ENCODE measurements at places on chromosomes 11 and 22.

DNA sequence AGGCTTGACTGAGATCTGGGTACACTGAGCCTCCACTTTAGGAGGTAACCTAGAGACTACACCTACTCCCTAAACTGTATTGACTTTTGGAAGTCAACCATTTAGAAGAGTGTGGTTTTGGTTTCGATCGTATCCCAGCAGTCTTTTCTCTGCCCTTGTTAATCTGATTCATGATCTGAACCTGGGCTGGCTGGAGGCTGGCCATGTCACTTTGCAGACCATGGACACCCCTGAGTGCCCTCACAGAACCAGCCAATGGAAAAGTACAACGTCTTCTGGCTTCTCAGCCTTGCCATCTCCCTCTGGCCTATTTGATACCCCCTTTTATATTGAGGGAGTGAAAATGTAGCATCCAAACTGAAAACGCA is 10.8 kb downstream of the EHF start:
- DNase-seq, result no peak

GRCh38 chr22:49738006-49738405 is 89.7 kb downstream of the BRD1 start:
- DNase-seq, result no peak

DNA sequence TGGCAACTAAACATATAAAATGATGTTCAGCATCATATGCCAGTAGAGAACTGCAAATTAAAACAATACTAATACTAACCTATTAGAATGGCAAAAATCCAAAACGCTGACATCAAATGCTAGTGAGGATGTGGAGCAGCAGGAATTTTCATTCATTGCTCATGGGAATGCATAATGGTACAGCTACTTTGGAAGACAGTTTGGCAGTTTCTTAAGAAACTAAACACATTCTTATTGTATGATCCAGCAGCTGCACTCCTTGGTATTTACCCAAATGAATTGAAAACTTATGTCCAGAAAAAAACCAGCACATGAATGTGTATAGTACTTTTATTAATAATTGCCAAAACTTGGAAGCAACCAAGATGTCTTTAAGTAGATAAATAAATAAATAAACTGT is 258.0 kb downstream of the TENM4 start:
- DNase-seq, result no peak

DNA sequence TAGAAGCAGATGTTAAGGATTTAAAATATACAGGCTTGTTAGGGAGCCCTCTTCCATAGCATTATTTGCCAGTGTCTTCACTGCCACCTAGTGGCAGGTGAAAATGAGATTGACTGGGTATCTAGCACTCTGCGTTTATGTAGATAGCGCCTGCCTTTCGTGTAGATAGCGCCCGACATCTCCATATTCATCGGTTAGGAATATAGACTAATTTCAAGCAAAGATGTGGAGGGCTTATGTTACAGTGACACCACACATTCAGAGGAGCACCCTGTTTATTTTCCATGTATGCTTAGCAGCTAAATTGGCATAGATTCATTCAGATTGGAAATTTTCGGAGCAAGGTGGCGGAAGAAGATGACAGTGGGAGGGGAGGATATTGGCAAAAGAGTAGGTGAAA is 72.0 kb downstream of the SLC5A12 start:
- DNase-seq, result no peak

DNA sequence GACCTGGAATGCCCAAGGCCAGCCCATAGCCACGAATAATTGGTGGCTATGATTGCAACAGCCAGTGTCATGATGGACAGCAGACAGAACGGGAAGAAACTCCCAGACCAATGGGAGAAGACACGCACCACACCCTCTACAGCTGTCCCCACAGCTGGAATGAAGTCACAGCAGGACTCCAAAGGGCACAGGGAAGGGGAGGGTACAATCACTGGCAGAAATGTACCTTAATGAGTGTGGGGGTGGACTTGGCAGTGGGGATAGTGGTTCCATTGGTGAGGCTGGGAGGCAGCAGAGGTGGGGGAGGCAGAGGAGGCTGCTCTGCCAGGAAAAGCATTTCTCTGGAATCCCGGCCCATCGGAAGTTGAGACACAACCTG is 52.9 kb downstream of the SGSM3 start:
- DNase-seq, result no peak

DNA sequence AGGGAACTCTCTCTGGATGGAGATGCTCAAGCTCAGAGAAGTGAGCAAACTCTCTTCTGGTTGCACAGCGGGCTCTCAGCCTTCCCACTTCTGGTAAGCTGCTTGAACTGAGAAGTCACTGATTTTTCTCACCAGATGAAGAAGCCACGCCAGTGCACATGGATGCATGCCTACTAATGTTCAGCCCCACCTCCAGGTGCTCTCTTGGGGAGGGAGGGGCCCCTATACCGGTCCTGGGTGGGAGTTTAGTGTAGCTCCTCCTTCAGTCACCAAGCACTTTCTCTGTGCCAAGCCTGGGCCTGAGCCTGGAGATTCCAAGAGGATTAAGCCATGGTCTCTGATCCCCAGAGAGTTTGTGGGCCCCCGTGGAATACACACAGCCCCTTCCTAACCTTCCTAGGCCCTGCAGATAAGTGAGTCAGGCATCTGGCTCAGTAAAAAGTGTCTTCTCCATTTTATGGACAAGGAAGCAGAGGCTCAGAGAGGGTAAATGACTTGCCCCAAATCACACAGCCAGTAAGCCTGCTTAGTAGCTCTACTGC is 142.2 kb downstream of the ST3GAL4 start:
- no peak for DNase-seq

Measured in T-helper 9 cell (primary cell).